ENCODE measurements at places on chromosomes 12 and 14.

- no peak for DNase-seq
Measured at GRCh38 chr14:96151242-96151641, 53.4 kb upstream of the BDKRB2 start.

DNA sequence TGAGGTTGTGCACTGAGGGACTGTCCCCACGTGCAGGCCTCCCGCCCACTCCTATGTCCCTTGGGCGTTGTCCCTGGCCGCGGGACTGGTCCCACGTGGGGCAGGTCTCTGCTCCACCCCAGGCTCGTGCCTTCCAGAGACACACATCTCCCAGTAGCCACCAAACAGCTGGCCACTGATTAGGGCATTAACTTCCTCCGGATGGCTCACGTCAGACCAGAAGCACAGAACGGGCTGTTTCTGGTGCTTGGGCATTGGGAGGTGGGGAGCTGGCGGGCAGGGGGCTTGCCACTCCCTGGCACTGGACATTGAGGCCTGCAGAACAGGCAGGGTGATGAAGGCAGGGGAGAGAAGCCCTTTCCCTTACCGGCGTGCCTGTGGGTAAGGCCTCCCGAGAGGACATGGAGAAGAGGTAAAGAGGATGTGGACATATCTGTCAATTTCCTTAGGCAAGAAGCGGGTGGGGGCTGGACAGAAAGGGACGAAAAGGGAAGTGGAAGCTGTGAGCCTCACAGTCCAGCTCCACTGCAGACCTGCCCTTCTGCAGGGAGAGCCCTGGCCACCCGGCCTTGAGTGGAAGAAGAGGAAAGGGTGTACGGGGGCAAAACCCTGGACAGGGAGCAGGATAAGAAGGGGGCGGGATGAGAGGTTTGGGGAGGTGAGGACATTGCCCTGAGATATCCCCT, 101.2 kb downstream of the NINJ2 start:
- DNase-seq = no peak

DNA sequence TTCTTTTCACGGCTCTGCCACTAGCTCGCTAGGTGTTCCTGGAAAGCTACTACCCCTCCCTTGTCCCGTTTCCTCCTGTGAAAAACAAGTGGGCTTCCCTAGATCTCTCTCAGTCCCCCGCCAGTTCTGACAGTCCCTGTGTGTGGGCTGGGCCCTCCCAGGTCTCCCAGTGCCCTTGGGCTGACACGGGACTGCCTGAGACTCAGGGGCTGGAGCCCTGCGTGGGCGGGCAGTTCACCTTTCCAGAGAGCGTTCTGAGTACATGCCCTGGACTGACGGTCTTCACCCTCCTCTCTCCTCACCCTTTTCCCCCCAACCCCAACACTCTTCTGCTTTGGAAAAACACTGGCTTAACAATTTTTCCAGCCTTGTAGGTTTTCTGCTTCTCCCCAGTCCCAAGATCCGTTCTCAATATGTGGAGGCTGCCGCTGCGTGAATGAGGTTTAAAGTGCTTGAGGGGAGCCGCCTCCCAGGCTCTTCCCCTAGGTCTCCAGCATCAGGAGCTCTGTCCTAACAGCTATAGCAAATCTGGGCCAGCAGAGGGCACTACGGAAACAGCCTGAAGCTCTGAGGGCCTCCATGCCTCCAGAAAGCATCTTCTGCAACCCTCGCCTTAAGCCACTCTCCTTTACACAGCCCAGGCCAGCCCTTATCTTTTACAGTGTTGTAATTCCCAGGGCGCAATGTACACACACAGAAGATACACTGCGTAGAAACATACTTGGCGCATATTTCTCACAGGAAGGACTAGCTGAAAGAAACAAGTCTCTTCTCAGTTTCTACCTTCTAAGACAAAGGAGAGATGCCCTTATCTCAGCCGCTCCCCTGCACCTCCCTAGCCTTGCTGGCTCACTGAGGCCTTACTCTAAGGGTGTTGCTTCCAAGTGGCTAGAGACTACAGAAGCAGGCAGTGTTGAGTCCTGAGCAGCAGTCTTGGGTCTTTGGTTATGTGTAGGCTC, 10.4 kb upstream of the DCD start:
- no peak for DNase-seq

DNA sequence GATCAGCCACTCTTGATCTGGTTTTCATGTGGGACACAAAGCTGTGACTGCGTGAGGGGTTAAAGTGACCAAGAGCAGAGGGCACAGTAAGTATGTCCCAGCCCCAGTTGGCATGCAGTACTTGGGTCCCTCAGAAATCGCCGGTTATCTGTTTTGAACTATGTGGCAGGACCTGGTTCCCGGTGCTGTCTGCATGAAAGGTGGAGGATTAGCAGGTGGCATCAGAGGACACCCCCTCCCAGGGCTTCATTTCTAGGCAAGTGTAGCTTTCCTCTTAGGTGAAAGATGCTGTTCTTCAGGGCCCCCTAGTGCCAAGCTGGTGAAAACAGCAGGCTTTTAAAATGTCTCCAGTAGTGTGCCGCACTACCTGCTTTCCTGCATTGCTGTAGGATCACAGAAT, 57.1 kb downstream of the ATG14 start:
- DNase-seq = peak; percentile 9

DNA sequence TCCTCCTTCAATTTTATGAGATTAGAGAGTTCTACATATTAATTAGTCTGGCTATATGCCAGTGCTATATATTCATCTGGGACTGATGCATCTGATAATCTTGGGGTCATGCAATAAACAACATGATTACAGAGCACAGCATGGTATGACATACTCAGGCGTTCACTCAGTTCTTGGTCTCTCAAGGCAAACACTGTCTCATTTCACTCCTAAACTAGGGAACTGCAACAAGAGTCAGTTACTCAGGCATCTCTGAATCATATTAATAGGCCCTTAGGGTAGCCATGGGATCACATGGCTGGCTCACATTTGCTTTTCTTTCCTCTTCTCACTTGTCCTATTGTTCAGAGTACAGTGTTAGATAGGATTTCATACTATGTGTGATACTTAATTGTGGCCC, 91.8 kb upstream of the TMEM260 start:
- DNase-seq = no peak

GRCh38 chr12:46387670-46388069, 15.1 kb upstream of the SLC38A2 start:
- no peak for DNase-seq

Measured in neuronal stem cell (in vitro differentiated cells).